ENCODE measurements at places on chromosomes 1 and 21. TPM values are rescaled to one million over a fixed set of nuclear protein-coding genes. Genes with fewer than 3 reads are reported as not detected.

The EXTL1 gene
- total RNA-seq, result not detected

The TNNT2 gene
- not detected for total RNA-seq

The CD84 gene
- total RNA-seq, result not detected

The RBM11 gene
- not detected for total RNA-seq

The ABCA4 gene
- 0.01 TPM for total RNA-seq

The DTL gene
- total RNA-seq, result 26.7 TPM

The MPZ gene
- 0.35 TPM for total RNA-seq

The TLR5 gene
- total RNA-seq, result 0.08 TPM

The RIMKLA gene
- total RNA-seq, result 1.1 TPM

The TOMM20 gene
- total RNA-seq, result 123 TPM

The NID1 gene
- total RNA-seq, result 4.1 TPM

The C1QC gene
- not detected for total RNA-seq
